ENCODE measurements at places on chromosomes 2 and 18.

GRCh38 chr2:109200616-109201464 is 71.8 kb downstream of the SH3RF3 start:
- no peak for DNase-seq

- DNase-seq: no peak
Observed at GRCh38 chr18:76564117-76564516, 69.1 kb upstream of the ZNF516 start.

DNA sequence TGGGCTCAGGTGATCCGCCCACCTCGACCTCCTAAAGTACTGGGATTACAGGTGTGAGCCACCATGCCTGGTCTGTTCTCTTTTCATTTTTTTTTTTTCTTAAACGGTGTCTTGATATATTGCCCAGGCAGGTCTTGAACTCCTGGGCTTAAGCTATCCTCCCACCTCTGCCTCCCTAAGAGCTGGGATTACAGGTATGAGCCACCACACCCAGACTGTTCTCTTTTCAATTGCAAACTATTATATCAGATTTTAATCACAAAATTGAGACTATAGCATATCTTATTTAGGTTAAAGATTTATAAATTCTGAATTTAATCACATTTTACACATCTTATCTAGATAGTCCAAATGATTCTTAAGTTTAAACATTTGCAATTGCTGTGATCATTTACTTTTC is 15.5 kb upstream of the ACTR2 start:
- DNase-seq: no peak

GRCh38 chr2:111167076-111167862 is 46.6 kb downstream of the BCL2L11 start:
- no peak for DNase-seq

GRCh38 chr2:123715467-123715982 is 309.6 kb upstream of the CNTNAP5 start:
- no peak for DNase-seq

Measured in head of caudate nucleus (tissue), 42 donors.